ENCODE measurements at places on chromosomes 16 and 17. TPM values are rescaled to one million over a fixed set of nuclear protein-coding genes. Genes with fewer than 3 reads are reported as not detected.

The EME2 gene
- 2.6 TPM for total RNA-seq

The ABCA10 gene
- not detected for total RNA-seq

The SPG7 gene
- total RNA-seq = 63.1 TPM

The HYDIN gene
- 0.19 TPM for total RNA-seq

The CCL7 gene
- total RNA-seq = not detected

The TMEM114 gene
- total RNA-seq = not detected

The GAST gene
- not detected for total RNA-seq

The SPNS2 gene
- 0.08 TPM for total RNA-seq

The MYH3 gene
- total RNA-seq = 0.34 TPM

The CLDN7 gene
- total RNA-seq = 26.0 TPM

The SAMD14 gene
- 1.1 TPM for total RNA-seq

The KRTAP9-3 gene
- total RNA-seq = not detected

The CACNG1 gene
- total RNA-seq = not detected

The KLHL11 gene
- total RNA-seq = 13.3 TPM

The ABCC6 gene
- not detected for total RNA-seq

The LPO gene
- not detected for total RNA-seq

The FOXJ1 gene
- 0.23 TPM for total RNA-seq

The TPSD1 gene
- total RNA-seq = not detected

The CTRB2 gene
- not detected for total RNA-seq

The CHST4 gene
- total RNA-seq = not detected

The VPS9D1 gene
- 4.8 TPM for total RNA-seq

The MVP gene
- 154 TPM for total RNA-seq

The NKD1 gene
- total RNA-seq = 0.16 TPM

The CA7 gene
- total RNA-seq = not detected

The BRIP1 gene
- total RNA-seq = 7.4 TPM

The KLHL10 gene
- not detected for total RNA-seq

The C1QTNF1 gene
- total RNA-seq = 73.3 TPM

The KRT28 gene
- not detected for total RNA-seq

The RGS11 gene
- 0.11 TPM for total RNA-seq

The KRT34 gene
- total RNA-seq = 6.6 TPM

The SLC12A3 gene
- not detected for total RNA-seq

The PRM3 gene
- total RNA-seq = not detected

The PRKCB gene
- not detected for total RNA-seq

The HOXB7 gene
- 0.16 TPM for total RNA-seq

The FAHD1 gene
- total RNA-seq = 34.9 TPM

The MYH8 gene
- total RNA-seq = not detected

The SOX8 gene
- not detected for total RNA-seq

The GP1BA gene
- not detected for total RNA-seq

The ZNF205 gene
- 22.3 TPM for total RNA-seq

The SLC6A2 gene
- total RNA-seq = 0.08 TPM

The GEMIN4 gene
- total RNA-seq = 34.1 TPM

The OMG gene
- total RNA-seq = 0.08 TPM

The MAF gene
- 9.8 TPM for total RNA-seq

The BAIAP3 gene
- under 0.01 TPM for total RNA-seq

The CRISPLD2 gene
- total RNA-seq = 0.70 TPM

The NPTX1 gene
- 0.08 TPM for total RNA-seq

The KRT24 gene
- total RNA-seq = not detected

The CORO6 gene
- total RNA-seq = 9.9 TPM

The MRPL58 gene
- 123 TPM for total RNA-seq

The VEZF1 gene
- total RNA-seq = 23.4 TPM

The EME1 gene
- 2.1 TPM for total RNA-seq

The KRT32 gene
- not detected for total RNA-seq

Measured in hair follicular keratinocyte (primary cell).